Cerebellar nuclear complex (tissue), 1 donor: ENCODE measurements at places on chromosomes 16 and 17.

DNA sequence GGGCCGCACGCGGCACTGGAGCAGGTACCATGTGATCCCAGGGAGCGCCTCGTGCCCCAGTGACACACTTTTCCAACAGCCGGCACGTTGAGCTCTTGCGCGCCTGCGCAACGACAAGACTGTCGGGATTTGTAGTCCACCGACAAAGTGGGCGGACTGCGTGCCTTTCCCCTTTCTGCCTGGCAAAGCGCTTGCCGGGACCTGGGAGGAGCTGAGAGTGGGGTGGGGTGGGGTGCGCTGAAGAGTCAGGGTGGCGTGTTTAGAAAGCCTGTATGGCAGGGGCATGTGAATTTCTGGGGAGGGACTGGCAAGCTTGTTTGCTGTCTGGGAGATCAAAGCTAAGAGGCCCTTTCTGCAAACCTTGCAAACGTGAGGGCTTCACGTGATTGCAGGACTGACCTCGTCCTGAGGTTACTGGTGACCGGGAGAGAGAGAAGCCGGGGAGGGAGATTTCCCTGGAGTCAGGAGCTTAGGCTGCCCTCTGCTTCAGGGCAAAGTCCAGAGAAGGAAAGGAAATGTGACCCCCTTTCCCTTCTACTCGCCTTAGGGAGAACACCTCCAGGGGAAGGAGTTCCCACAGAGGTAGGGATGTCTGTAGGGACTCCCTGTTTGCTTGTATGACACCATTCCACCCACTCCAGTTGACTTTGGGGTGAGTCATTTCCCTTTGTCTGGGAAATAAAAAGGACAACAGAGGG is 429 bp upstream of the NR1D1 start:
- peak; percentile 85 for DNase-seq

DNA sequence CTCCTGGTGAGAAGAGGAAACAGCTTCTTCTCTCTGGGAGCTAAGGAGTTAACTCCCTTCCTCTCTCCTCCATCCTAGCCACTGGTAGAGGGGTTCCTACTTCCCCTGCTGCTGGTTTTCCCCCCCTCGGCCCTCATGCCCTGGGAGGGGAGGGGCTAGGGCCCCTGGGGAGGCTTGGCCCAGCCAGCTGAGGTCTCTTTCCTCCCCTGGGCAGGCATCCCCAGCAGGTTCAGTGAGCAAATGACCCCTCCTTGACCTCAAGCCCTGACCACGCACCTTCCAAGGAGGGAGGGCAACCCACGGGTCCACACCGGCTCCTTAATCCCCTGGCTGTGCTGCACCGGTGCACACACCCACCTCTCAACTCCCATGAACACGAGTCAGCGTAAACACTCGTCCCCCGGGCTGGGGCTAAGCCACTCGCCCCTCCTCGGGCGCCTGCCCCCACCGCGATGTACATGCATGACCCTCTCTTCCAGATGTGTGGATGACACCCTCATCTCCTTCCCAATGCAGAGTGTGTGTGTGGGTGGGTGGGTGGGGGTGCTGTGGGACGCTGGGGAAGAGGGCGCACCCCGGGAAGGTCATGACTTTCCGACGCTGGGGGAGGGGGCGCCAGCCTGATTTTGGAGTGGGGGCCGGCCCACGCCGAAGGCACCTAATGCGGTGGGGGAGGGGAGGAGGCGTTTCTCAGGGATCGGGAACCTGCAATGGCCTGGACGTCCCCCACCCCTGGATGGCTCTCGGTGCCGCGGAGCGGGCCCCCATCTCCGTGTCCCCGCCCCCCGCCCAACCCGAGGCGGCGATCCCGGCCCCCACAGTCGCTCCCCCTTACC is 33.7 kb downstream of the SRCIN1 start:
- DNase-seq: no peak

GRCh38 chr16:81861915-81862314 is 82.8 kb downstream of the PLCG2 start:
- DNase-seq: no peak

DNA sequence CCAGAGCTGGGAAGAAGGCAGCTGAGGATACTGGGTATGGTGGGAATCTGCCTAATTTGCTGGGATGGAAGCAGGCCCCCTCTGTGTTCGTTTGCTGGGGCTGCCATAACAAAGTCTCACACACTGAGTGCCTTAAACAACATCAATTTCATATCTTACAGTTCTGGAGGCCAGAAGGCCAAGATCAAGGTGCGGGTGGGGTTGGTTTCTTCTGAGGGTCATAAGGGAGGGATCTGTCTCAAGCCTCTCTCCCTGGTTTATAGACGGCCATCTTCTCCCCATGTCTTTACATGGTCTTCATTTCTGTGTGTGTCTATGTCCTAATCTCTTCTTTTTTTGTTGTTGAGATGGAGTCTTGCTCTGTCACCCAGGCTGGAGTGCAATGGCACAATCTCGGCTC is 35.8 kb downstream of the GDE1 start:
- DNase-seq: no peak

GRCh38 chr16:29011112-29011511 is 26.3 kb downstream of the LAT start:
- DNase-seq: no peak

- no peak for DNase-seq
Measured at GRCh38 chr17:48757524-48757961, 29.0 kb upstream of the HOXB13 start.

GRCh38 chr17:74695629-74696028 is 17.1 kb downstream of the CD300LF start:
- DNase-seq: no peak

DNA sequence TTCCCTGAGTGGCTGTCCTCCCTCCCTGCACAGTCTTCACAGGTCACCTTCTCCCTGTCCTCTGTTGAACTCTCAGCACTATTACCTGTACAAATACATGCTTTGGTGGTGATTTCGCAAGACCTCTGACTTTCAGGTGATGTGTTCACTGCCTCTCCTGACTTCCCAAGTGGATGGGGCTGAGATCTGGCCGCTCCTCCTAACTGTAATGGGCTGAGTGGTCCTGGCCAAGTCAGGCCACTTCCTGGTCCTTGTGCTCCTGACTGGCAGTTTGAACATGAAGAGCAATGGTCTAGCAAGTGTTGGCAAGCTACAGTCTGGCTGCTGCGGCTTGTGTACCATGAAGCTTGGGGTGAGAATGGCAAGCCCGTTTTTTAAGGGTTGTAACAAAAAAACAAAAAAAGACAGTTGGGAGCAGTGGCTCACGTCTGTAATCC is 11.7 kb upstream of the TMED6 start:
- no peak for DNase-seq

GRCh38 chr17:40074871-40075200 is 12.1 kb downstream of the THRA start:
- no peak for DNase-seq

DNA sequence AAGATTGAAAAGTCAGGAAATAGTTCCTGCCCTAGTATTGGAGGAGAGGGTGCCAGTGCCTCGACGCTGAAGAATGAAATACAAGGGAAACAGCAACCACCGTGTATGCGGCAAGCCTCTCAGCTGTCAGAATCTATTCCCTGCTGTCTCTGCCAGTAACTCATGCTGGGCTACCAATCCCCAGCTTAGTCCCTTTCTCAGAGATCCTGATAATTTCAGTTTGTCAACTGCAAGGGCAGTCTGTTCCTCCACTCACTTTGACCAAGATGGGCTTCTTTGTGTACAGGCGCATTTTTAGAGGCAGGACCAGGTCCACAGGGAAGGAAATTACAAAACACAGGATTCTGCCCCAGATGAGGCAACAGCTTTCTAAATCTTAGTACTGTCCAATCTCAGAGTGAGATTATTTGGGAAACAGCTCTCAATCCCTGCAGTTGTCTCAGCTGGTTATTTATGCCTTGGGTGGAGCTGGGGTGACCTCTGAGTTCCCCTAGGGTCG is 1.3 kb downstream of the NQO1 start:
- DNase-seq: no peak

GRCh38 chr16:54928411-54929089 is 2.1 kb upstream of the IRX5 start:
- no peak for DNase-seq

- DNase-seq: no peak
Measured at GRCh38 chr17:4073983-4074830, 68.6 kb downstream of the ZZEF1 start.

- no peak for DNase-seq
Measured at GRCh38 chr17:27958708-27959381, 65.7 kb upstream of the LYRM9 start.

- DNase-seq: no peak
Measured at GRCh38 chr16:78200623-78201096, 101.2 kb downstream of the WWOX start.

DNA sequence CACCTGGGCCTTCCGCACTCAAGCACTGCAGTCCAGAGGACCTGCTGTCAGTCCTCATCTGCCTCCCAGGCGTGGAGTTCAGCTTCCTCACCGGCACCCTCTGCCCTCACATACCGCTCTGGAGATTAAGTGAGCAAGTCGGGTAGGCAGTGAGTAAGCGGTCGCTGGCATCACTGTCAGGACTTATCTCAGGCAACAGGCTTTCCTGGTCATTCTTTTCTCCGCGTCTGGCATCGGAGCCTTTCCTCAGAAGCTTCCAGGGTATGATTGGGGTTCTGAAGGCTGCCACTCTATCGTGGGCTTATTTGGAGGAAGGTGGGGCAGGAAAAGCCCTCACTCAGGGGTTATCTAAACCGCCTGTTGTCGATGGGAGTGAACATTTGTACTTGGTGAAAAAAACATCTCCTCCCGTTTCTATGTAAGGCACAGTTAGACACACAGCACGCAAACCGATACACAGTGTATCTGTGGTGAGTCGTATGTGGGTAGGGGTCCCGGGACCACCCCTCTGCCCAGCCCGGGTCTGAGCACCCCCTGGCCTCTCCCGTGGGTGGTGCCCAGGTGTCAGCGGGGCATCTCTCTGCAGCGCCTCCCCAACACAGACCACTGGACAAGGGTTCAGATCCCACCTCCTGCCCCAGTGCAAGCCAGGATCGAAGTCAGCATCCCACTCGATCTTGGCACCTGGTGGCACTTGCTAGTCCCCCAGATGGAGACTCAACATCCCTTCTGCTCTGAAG is 92.5 kb upstream of the PLCG2 start:
- no peak for DNase-seq

GRCh38 chr16:71421911-71422310 is 19.9 kb downstream of the TLE7 start:
- no peak for DNase-seq

DNA sequence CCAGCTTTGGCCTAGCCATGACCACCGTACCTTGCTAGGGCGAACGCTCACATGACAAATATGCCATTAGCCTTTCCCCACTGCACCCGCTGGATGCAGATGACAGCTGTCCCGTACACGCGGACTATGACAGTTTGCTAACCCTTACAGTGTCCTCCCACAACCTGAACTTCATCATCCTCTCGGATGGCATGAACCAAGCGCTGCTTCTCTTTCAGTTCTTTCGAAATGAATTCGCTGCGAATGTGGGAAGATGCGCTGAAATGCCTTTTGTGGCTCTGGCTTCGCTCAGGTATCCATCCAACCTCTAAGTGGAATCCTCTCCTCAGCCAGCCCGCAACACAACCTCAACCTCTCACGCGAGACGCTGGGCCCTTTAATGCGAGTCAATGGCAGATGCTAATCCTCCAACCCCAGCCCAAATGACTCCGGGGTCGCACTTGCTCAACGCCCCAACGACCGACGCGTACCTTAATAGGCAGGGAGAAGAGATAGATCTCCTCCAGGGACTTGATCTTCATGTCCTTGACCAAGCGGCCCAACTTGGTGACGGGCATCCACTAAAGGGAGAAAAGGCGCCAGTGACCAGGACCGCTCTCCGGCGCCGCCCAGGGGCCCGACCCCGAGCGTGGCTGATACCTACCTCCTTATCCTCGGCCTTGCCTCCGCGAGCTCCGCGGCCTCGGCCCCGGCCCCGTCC is 670 bp downstream of the RPS2 start:
- DNase-seq: no peak

GRCh38 chr17:50783193-50783660 is 15.9 kb upstream of the ANKRD40CL start:
- peak; percentile 39 for DNase-seq

DNA sequence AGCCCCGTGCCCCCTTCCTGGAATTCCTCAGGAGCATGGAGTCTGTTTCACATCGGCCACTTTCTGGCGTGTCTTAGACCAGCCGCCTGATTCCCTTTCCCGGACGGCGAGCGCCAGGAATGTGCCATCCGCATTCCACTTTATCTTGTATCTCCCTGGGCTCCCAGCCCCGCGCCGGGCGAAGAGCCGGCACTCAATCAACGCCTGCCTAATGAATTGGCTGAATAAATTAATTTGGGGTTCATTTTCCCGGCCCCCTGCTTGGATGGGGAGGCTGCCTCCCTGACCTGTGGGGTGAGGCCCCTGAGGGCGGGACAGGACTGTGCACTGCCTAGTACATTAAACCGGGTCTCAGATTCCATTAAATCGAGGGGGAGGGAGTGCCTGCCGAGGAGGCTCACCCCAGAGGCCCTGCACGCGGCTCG is 282.3 kb upstream of the TNRC6C start:
- DNase-seq: no peak

DNA sequence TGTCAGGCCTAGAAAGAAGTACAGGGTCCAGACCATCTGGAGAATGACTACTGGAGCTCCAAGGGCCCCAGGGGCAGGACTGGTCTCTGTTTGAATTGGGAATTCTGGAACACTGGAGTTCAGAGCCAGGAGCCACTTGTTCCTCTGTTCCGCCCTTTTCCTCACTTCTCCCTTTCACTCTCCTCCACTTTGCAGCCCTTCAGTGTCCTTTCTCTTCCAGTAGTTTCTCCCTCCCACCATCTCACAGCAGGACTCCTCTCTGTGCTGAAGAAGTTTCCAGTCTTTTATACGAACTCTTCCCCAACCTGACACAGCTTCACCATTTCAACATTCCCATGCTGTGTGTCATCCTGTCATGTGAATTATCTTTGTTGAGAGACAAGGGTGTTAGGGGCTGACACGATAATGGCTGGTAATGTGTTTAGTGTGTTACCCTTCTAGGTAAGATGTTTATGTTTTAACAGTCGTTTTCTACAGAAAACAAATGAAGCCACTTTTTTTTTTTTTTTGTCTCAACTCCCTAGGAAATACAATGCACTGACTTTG is 180.3 kb upstream of the MYOCD start:
- DNase-seq: no peak

DNA sequence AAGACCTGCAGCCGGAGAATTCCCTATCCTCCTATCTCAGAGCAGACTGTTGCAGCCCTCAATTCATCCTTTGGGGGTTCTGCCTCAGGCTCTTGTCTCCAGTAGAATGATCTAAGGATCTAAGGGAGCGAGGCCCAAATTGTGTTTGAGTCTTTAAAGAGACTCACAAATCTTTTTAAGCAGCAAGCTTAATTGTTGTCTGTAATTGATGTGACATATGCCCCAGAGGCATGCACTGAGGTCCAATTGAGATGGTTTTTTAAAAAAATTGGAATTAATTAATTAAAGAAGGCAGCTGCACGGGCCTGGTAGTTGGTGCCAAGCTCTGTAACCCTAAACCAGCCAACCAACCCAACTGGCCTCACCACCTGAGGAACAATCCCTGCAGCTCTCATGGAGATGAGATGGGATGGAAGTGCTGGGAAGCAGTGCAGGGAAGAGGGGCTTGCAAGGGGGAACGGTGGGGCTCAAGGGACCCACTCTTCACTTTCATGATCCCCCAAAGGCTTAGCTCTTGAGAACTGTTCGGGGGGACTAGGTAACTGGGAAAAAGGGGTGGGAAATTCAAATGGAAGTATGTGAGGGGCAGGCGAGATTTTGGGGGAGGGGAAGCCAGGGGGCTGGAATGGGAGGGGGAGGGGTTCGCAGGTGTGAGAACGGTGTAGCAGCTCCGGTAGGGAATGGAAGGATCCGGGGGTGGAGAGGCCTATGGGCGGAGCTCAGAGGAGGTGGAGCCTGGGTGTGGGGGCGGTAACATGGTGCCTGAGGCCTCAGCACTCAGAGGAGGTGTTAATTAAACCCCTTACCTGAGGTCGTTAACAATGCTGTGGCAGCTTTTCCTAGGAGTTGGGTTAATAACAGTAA is 9.2 kb upstream of the ZNF652 start:
- no peak for DNase-seq
